ENCODE measurements at places on chromosomes 11 and 22.

DNA sequence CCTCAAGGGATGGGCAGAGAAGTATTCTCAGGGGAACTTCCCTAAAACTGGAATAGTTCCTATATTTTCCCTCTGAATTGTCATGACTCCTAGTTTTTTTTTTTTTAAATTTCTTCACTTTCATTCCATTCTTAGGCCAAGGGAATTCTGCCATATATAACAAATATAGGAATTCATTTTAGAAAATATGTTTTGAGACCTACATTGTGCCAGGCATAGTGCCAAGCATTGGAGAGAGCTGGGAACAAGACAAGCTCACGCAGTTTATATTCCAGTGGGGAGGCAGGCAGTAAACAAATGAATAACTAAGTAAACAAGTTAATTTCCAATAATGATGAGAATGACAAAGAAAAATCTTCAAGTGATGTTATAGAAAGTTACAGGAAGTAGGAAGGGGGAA lies 2.6 kb upstream of the NPTXR start:
- DNase-seq: no peak

DNA sequence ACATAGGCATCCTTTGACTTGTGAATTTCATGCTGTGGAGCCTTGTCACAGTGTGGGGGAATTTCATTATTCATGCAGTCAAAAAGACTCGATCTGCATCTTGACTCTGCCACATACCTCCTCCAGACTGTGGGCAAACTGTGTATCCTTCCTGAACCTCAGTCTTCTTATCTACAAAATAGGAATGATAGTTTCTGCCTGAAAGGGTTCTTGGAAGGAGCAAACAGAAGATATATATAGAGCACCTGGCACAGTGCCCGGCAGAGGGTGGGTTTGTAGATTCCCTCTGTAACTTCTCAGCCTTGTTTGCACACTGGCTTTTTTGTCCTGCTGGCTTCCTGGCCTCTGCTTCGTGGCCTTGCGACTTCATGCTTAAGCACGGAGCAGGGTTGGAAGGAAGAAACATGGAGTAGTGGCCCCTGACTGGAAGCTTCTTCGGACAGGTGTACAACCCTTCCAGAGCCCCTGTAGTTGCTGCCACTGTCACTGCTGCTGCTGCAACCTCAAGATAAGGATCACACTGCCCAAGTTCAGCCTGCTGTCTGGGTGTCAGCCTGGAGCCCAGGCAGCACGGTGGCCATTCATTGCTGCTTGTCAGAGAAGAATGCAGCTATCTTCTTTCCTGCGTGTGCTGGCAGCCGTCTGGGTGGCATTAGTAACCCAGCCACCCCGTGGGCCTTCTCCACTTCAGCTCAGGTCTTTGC lies 106.4 kb downstream of the MICAL2 start:
- no peak for DNase-seq

GRCh38 chr22:38304526-38304925 lies 12.7 kb downstream of the CSNK1E start:
- DNase-seq: no peak

DNA sequence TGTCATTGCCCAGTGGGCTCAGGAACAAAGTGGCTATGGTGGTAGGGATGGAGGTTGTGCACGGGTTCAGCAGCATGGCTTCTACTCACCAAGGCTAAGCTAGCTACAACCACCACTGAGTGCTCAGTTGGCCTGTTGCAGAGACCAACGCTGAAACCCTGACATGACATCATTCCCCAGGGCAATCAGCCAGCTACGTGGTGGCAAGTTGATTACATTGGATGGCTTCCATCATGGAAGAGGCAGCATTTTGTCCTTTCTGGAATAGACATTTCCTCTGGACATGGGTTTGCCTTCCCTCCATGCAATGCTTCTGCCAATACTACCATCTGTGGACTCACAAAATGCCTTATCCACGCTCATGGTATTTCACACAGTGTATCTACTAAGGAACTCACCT lies 634.3 kb downstream of the OPCML start:
- DNase-seq: no peak

GRCh38 chr11:4095509-4096230 lies 1.1 kb downstream of the RRM1 start:
- DNase-seq: no peak

DNA sequence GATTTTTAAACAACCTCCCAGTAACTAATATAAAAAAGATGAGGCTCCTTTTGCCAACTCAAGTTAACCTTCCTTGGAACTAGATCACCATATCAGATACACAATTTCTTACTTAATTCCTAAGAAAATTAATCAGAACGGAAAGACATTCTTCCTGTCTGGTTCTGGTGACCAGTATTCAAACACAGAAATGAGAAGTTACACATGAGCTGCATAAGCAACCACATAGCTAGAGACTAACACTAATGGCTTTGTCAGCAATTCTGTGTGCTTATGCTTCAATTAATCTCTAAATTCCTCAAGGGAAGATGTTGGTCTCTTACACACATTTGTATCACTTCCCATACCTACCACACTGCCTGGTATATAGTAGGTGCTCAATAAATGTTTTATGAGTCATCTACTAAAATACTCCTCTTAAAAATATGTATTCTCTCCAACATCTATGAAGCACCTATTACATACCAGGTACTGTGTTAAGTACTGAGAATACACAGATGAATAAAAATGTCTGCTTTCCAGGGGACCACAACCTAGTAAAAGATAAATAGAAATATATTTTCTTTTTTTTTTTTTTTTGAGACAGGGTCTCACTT lies 54.5 kb downstream of the GAB2 start:
- no peak for DNase-seq

Measured in fibroblast of skin of left biceps (primary cell).